Renal cortex interstitium (tissue), 15 donors: ENCODE measurements at places on chromosomes 12 and 14. TPM values are rescaled to one million over a fixed set of nuclear protein-coding genes. Genes with fewer than 3 reads are reported as not detected.

- no peak for DNase-seq
Observed at GRCh38 chr12:12465522-12465921, 97.1 kb downstream of the DUSP16 start.

GRCh38 chr14:77148510-77149231 is 7.1 kb upstream of the ZDHHC22 start:
- no peak for DNase-seq

DNA sequence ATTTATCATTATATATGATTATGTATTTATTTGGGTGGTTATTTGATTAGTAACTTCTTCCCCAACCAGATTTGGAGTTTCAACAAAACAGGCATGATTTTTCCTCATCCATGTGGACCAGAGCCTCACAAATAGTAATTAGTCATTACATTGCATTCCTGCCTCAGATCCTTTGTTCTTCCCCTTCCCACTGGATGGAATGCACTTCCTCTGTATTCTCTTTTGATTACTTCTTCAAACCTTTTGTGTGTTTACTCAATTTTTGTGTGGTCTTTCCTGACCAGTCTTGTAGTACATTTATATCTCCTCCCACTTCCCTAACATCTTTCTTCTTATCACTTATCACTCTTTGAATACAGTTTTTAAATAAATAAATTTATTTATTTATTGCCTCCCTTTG is 15.5 kb downstream of the SYT1 start:
- DNase-seq = no peak

- DNase-seq = no peak
Observed at GRCh38 chr14:58628406-58628805, 9.4 kb upstream of the DACT1 start.

- DNase-seq = no peak
Observed at GRCh38 chr12:108728820-108729611, 2.3 kb downstream of the CORO1C start.

- no peak for DNase-seq
Observed at GRCh38 chr12:121673013-121673511, 3.6 kb upstream of the MORN3 start.

GRCh38 chr14:99264691-99265450 is 7.1 kb downstream of the BCL11B start:
- no peak for DNase-seq

- DNase-seq = no peak
Observed at GRCh38 chr12:97167598-97167997, 260.5 kb downstream of the NEDD1 start.

GRCh38 chr12:5379749-5380496 is 52.0 kb upstream of the NTF3 start:
- DNase-seq = no peak

DNA sequence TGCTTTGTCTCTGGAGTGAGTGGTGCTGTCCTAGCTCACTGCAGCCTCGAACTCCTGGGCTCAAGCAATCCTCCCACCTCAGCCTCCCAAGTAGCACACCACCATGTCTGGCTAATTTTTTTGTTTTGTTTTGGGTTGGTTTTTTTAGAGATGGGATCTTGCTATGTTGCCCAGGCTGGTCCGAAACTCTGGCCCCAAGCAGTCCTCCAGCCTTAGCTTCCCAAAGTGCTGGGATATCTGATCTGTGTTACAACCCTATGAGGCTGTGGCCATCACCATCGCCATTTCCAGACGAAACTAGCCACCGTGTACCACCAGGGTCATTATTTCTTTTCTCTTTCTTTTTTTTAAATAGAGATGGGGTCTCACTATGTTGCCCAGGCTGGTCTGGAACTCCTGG is 2.6 kb downstream of the IL31 start:
- no peak for DNase-seq

Gene CCDC175
- polyA plus RNA-seq = 0.54 TPM

Gene OR6S1
- polyA plus RNA-seq = not detected

Gene IFNG-AS1
- polyA plus RNA-seq = not detected

Gene IPO4
- polyA plus RNA-seq = 32.8 TPM
